ENCODE measurements at places on chromosomes 11 and 22.
A peak's percentile ranks its signal among the peaks of the same experiment; 100 is the strongest.

- no peak for DNase-seq
These were observed 4.7 kb upstream of the TTC36 start for GRCh38 chr11:118522571-118523072.

GRCh38 chr11:117180661-117181585 is 2.4 kb downstream of the SIDT2 start:
- peak; percentile 22 for DNase-seq

GRCh38 chr11:33703788-33704187 is 3.2 kb upstream of the C11orf91 start:
- no peak for DNase-seq

DNA sequence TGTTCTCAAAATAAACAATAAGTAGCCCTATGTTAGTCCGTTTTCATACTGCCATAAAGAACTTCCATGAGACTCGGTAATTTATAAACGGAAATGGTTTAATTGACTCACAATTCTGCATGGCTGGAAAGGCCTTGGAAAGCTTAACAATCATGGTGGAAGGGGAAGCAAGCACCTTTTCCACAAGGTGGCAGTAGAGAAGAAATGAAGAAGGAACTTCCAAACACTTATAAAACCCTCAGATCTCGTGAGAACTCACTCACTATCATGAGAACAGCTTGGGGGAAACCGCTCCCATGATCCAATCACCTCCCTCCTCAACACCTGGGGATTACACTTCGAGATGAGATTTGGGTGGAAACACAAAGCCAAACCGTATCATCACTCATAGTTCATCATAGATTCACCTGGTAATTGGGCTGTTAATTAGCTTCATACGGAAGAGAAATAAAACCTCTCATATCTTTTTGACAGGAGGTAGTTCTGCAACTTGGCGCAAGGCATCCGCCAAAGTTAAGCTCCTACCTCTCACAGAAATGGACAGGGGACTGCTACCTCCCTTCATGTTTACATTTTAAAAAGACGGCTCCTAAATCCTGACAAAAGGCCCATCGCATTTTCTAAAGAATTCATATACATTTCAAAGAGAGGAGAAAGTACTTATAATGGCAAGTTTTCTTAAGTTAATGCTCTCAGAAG is 49.0 kb downstream of the MUC15 start:
- no peak for DNase-seq
